ENCODE measurements at places on chromosomes 12 and 14.
A peak's percentile ranks its signal among the peaks of the same experiment; 100 is the strongest.

- peak; percentile 44 for DNase-seq
Measured at GRCh38 chr14:92780444-92781232, 13.5 kb upstream of the GOLGA5 start.

DNA sequence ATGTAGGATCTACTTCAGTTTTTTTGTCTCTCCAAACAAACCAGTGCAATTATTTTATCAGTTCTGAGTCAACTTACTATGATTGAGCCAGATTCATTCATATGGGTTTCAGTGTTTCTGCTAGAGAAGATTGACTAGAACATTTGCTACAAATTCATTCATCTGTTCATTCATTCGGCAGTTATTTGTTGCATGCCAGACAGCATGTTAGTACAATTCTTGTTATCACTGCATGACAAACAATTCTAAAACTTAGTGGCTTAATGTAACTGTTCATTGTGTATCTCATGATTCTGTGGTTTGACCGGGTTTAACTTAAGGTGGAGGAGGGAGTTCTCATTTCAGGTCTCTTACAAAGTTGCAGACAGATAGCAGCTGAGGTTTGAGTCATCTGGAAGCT, 52.3 kb downstream of the POLR3B start:
- peak; percentile 37 for DNase-seq

- DNase-seq = no peak
Measured at GRCh38 chr14:77717608-77718305, 9.9 kb downstream of the SLIRP start.

- no peak for DNase-seq
Measured at GRCh38 chr14:105196265-105196960, 15.3 kb upstream of the NUDT14 start.

- DNase-seq = no peak
Measured at GRCh38 chr12:91991399-91992187, 154.1 kb downstream of the BTG1 start.

DNA sequence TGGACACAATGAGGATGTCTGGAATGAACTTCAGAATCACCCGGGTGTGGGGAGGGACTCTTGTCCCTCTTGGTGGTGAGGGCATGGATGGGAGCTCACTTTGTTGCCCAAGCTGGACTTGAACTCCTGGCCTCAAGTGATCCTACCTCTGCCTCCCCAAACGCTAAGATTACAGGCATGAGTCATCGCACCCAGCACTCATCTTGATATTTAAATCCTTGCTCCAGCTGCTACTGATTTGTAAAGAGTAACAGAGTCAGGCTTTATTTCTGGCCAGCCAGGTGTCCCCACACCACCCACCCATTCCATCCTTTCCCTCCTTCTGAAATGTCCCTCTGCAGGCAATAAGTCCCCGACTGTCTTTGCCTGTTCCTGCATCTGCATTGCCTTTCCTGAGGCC, 4.9 kb downstream of the DDX54 start:
- no peak for DNase-seq

DNA sequence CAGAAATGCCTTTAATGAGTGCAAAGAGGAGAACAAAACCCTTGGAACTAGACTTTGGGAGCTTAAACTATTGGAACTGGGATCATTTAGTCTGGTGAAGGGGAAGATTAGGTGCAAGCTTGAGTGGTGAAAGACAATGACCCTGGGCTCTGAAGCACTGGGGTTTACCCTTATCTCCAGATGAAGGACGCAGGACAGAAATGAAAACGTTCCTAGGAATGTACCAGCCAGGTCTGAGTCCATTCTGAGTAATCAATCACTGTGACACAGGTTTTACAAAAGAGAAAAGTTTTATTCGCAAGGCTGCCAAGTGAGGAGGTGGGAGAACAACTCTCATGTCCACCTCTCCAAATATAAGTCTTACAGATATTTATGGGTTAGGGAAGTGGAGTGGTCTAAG, 249.1 kb downstream of the LRIG3 start:
- DNase-seq = peak; percentile 67

- DNase-seq = no peak
Measured at GRCh38 chr14:88749139-88749538, 43.6 kb downstream of the EML5 start.

DNA sequence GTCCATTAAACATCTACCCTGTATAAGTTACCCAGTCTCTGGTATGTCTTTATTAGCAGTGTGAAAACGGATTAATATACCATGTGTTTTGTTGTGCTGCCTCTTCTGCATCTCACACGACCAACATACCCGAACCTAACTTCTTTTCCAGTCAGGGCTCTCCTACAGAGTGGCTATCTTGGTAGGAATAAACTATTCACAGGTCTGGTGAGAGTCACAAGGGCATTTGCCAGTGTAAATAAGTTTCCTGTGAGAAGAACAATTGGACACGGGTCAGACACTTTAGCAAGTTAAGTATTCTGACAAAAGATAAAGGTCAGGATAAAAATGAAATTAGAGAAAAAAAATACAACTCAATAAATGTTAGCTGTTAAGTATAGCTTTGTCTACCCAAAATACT, 60.9 kb downstream of the MYF5 start:
- DNase-seq = peak; percentile 35

- DNase-seq = no peak
Measured at GRCh38 chr12:125151284-125151683, 86.0 kb downstream of the AACS start.

- peak; percentile 79 for DNase-seq
Measured at GRCh38 chr14:37116933-37117849, 55.2 kb downstream of the SLC25A21 start.

DNA sequence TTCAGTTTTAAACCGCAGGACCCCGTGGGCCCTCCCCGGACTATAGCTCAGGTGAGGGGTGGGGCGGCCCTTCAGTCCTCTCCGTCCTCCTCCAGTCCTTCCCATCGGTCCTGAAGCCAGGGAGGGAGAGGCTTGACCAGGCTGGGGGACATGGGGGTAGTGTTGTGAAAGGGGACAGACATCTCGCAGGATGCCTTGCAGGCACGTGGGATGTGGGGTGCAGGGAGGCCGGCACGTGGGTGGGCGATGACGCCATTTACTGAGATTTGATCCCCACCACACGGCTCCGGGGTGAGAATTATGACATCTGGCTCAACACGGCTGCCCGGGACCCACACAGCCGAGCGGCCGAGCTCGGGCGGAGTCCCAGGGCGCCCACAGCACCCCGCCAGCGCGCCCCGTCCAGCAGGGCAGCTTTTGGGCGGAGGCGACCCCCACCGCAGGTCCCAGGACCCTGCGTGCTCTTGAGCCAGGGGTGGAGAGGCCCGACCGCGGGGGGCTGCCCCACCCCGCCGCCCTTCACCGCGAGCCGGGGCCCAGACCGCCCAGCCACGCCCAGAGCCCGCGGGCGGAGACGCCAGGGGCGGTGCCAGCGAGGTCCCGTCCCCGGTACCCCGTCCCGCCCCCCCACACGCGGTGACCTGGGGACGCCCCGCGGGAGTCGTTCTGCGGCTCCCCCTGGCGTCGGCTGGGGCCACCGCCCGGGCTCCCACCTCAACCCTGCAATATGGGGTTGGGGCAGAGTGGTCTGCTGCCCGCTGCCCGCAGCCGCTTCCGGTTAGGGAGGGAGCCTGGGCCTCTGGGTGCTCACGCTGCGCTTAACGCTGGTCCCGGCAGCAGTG, 3.3 kb upstream of the EXOC3L4 start:
- DNase-seq = peak; percentile 60
